Regular cardiac myocyte (primary cell): ENCODE measurements at places on chromosomes 2 and 18. TPM values are rescaled to one million over a fixed set of nuclear protein-coding genes. Genes with fewer than 3 reads are reported as not detected.

The GAD1 gene
- total RNA-seq, result under 0.01 and 0.19 TPM in 2 replicates

The ITPRIPL1 gene
- 1.1 and 1.3 TPM in 2 replicates for total RNA-seq

The WDR43 gene
- 108 and 133 TPM in 2 replicates for total RNA-seq

The SKOR2 gene
- not detected in 2 replicates for total RNA-seq

The CFAP210 gene
- total RNA-seq, result under 0.01 TPM in 1 of 2 replicates, not detected in the other

The RAB10 gene
- 81.2 and 167 TPM in 2 replicates for total RNA-seq

The PRKRA gene
- total RNA-seq, result 38.7 and 54.4 TPM in 2 replicates

The NR4A2 gene
- 0.58 and 0.85 TPM in 2 replicates for total RNA-seq

The DSC1 gene
- under 0.01 TPM in 1 of 2 replicates, not detected in the other for total RNA-seq

The NFATC1 gene
- 1.1 and 2.3 TPM in 2 replicates for total RNA-seq

The CHPF gene
- 101 and 192 TPM in 2 replicates for total RNA-seq

The C2orf92 gene
- total RNA-seq, result 1.2 and 4.2 TPM in 2 replicates

The CHST10 gene
- total RNA-seq, result 5.9 and 8.6 TPM in 2 replicates

The SCN1A gene
- total RNA-seq, result 0.19 and 2.3 TPM in 2 replicates

The ALPI gene
- not detected in 2 replicates for total RNA-seq

The ANKRD30BL gene
- total RNA-seq, result not detected in 2 replicates

The PAX8 gene
- 0.38 and 1.1 TPM in 2 replicates for total RNA-seq

The GAL3ST2 gene
- total RNA-seq, result 0.19 and 0.85 TPM in 2 replicates

The CIB4 gene
- total RNA-seq, result not detected in 2 replicates

The SNORC gene
- total RNA-seq, result 0.19 and 0.56 TPM in 2 replicates

The ABCB11 gene
- total RNA-seq, result not detected in 2 replicates

The RTP5 gene
- not detected in 2 replicates for total RNA-seq
